Neural crest cell (in vitro differentiated cells): ENCODE measurements at places on chromosomes 12 and 14. TPM values are rescaled to one million over a fixed set of nuclear protein-coding genes. Genes with fewer than 3 reads are reported as not detected.

DNA sequence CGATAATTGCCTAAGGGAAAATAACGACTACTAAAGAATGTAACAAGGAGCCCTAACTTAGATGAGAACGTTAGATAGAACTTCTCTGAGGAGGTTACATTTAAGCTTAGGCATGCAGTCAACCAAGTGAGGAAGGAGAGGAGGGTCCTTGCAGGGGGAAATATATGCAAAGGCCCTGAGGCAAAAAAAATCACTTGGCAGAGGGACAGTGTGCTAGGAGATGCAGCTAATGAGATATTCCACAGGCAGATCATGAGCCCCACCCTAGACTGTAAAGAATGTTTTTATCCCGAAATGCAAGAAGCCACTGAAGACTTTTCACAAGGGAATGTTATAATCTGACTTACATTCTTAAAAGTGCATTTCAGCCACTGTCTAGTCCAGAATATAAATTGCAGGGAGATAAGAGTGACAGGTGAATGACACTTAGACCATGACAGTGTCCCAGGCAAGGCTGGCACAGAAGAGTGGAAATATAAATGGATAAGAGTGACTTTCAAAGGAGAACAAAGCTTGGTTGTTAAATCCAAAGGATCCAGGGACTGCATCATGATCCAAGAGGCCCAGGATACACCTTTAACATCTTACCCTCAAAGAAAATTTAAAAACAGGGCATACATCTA is 61.0 kb downstream of the PPM1H start:
- DNase-seq = no peak

DNA sequence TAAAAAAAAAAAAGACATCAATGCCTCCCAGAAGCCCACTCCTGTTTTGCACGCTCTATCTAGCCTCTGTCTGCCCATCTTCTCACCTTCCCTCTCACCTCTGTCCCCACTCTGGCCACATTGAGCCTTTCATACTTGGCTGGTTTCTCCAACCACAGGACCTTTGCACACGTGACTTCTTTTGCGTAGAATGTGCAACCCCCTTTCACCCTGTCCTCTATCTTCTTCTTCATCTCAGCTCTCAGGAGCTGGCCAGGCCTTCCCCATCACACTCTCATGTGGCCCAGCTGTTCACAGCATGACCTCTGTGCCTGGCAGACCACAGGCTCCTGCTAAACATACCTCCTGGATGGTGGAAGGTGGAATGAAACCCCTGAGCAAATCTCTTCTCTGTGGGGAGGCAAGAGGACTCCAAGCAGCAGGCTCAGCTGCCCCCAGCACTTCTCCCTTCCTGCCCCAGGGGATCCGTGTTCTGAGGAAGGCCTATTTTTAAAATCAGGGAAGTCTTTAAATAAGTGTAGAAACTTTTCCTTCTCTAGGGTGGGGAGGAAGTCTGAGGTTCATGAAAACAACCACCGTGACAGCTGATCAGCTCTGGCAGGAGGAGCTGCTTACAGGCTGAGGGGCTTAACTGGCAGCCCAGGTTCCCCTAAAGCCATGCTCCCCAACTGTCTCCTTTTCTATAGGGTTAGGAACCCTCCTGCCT is 11.6 kb downstream of the HVCN1 start:
- DNase-seq = no peak

DNA sequence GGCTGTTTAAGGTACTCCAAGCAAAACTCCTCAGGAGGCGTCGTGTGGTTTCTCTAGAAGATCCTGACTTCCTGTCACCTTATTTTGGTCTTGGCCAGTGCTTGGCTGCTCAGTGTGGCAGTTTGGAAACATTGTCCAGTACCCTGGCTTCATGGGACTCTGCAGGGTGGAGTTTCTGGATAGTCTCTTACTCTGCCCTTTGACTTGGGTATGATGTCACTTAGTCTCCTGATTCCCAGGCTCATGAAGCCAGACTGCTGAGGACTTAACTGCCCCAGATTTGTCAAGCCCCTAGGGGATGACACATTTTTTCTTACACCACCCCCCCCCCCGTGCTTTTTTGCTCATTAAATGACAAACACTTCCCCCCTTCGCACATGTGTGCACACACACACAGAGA is 82.7 kb downstream of the ADCK1 start:
- DNase-seq = no peak

DNA sequence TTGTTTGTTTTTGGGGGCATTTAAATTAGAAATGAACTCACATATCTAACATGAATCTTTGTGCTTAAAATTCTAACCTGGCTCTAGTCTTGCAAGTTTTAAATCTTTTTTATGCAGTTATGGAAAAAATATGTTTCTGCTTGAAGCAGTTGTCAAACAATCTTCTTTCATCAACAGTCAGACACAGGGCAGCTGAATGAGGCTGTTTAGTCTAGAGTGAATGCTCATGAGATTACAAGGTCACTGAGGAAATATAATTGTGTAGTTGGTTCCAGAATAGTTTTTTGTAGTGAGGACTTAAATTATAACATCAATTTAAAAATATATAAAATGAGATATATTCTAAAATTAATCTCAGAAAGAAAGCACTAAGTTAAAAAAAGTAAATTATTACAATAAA is 76.5 kb downstream of the TRMT5 start:
- no peak for DNase-seq

DNA sequence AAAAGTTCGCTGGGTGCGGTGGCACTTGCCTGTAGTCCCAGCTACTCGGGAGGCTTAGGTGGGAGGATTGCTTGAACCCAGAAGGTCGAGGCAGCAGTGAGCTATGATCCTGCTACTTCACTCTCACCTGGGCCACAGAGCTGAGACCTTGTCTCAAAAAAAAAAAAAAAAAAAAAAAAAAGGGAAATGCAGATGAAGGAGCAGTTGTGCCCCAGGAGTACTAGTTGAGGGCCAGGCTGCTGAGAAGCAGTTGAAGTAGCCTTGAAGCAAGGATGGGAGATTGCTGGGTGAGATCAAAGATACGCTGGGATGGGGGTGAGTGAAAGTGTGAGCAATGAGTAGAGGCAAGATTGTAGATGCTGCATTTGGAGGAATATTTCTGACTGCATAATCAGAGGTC is 93.4 kb upstream of the DNM1L start:
- no peak for DNase-seq

GRCh38 chr14:66284346-66284745 is 201.8 kb upstream of the CCDC196 start:
- no peak for DNase-seq

Gene ANO2
- total RNA-seq = 1.9 and 2.0 TPM in 2 replicates

Gene ERP27
- total RNA-seq = not detected in 2 replicates

Gene TMEM19
- 21.4 and 27.0 TPM in 2 replicates for total RNA-seq

DNA sequence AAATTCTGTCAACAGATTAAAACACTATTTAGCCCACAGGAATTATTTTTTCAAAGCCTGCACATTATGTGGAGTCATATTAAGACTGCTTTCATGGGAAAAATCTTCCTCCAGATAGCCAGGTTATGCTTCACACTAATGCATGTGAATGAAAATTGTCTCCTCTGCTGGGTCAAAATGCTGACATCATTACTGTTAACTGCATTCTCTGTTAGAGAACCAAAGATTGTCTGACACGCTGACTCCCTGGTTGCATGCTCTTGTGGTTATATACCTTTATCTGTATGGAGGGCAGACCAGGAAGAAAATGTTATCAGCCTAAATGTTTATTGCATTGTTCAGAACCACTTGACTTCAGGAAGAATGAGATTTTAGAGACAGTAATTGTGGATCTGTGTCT is 432.2 kb upstream of the MDGA2 start:
- DNase-seq = no peak

DNA sequence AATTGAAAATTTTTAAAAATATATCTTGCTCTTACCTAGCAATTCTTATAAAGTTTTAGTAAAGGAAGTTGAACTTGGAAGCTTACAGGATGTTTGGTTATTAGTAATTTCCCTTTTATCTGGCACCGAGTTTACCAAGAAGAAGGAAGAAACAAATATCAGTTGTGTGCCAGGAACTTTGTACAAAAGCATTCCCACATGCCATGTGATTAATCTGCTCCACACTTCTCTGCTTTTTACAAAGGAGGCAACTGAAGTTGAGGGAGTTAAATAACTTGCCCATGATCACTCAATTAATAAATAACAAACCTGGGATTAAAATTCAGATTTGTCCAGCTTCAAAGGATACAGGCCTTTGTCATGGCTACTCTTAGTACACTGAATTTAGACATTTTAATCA is 122.5 kb upstream of the BCAT1 start:
- no peak for DNase-seq

Gene STAT6
- 40.2 and 41.7 TPM in 2 replicates for total RNA-seq

DNA sequence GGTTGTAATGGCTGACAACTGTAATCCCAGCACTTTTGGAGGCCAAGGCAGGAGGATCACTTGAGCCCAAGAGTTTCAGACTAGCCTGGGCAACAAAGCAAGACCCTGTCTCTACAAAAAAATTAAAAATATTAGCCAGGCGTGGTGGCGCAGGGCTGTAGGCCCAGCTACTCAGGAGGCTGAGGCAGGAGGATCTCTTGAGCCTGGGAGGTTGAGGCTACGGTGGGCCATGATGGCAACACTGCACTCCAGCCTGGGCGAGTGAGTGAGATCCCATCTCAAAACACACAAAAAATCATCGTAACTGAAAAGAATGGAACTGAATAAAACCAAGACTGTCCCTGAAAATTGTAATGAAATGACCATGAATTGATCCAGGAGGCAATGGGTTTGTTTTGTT is 6.1 kb downstream of the CAMKK2 start:
- no peak for DNase-seq

Gene TRIAP1
- total RNA-seq = 38.0 and 38.1 TPM in 2 replicates

Gene MYO1H
- not detected in 2 replicates for total RNA-seq

- DNase-seq = no peak
These were observed 2.5 kb downstream of the AJUBA start for GRCh38 chr14:22979748-22980392.

Gene CATSPERB
- not detected in 2 replicates for total RNA-seq

Gene FOXM1
- total RNA-seq = 147 and 149 TPM in 2 replicates

Gene ZNF10
- 14.7 and 19.0 TPM in 2 replicates for total RNA-seq

Gene TAS2R46
- total RNA-seq = 0.43 and 0.89 TPM in 2 replicates

- DNase-seq = no peak
These were observed 7.1 kb downstream of the PTHLH start for GRCh38 chr12:27965411-27965810.

DNA sequence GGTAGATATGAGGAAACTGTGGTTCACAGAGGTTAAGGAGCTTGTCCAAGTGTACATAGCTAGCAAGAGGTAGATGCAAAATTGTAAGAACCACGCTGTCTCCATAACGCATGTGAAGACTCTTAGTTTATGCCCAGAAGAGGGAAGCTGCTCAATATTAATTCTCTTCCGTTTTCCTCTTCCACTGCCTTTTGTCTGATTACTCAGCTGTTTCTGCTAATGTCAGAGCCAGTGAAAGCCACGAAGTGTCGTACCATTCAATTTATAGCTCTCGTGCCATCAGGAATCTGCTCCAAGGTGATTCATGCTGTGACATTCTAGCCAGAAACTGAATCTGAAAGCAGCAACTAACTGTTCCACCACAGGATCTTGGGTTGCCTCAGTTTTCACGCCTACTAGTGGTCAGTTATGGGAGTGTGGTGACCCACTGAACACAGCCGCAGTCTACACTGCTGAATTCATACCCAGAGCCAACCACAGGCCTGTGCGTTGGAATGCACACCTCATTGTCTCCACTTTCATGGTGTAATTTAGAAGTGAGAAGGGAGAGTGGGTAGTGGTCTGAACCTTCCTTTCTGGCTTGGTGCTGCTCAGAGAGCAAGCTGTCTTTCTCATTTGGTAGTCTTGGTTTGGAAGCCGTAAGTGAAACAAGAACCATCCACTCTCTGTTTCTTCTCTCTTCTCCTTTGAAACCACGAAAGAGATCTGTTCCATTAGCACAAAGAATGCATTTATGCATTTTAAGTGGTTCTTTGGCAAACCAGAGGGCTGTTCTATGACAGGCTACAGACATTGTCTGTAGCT is 74.2 kb upstream of the NAP1L1 start:
- DNase-seq = peak; percentile 50

Gene SHMT2
- 225 and 230 TPM in 2 replicates for total RNA-seq

Gene SERPINA3
- total RNA-seq = not detected in 2 replicates

GRCh38 chr12:3604748-3605586 is 114.0 kb downstream of the PRMT8 start:
- no peak for DNase-seq

DNA sequence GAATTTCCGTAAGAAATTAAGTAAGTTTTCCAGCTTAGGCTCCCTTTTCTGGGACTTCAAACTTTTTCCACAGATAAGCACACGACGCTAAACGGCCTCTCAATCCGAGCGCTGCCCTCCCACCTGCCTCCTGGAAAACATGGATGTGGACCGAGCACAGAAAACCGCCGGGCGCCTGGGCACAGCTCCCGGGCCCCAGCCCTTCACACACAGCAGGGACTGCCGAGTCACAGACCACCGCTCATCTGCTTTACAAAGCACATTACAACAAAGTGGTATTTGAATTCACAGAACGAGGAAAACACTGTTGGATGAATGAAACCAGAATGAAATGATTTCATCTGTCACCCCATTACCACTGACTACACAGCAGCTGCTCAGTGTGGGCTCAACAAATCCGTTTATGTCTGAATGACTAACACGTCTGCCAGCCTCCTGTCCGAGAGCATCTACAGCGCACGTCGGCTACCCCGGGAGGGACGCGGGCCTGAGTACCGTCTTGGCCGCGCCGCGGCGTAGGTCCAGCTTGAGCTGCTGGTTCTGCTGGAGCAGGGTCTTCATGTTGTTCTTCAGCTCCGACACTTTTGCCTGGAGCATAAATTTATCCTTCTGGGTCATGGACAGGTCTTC is 13.1 kb upstream of the ANKLE2 start:
- DNase-seq = no peak

Gene EPYC
- not detected in 2 replicates for total RNA-seq

DNA sequence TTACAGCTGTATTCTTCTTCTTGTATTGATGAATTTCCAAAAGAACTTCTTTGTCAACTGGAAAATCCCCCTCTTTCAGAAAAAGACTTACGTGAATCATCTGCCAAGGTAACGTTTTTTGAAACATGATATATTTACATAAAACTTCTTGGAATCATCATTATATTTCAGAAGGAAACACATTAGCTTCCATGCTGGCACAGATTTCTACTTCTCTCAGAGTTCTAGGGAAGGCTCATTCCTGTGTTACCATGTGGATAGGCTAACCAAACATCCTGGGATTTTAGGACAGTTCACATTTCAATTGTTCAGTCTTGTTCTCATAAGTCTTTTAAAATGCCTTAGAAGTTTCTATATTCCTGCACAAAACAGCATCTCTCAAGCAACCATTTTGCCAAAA is 120.3 kb upstream of the NEDD1 start:
- no peak for DNase-seq

GRCh38 chr12:46491548-46491947 is 119.0 kb upstream of the SLC38A2 start:
- DNase-seq = no peak

GRCh38 chr14:69423279-69423678 is 24.8 kb downstream of the SLC39A9 start:
- DNase-seq = no peak
